Ovary (tissue), 10 donors: ENCODE measurements at places on chromosomes 6 and 20.

GRCh38 chr6:157158897-157159296 lies 164.4 kb downstream of the TMEM242 start:
- H3K27ac ChIP-seq: no peak overlapping the region
- no peak overlapping the region for H3K4me3 ChIP-seq
- H3K27me3 ChIP-seq: no peaks in the 10 kb centered on the region
- H3K4me1 ChIP-seq: no peaks in the 10 kb centered on the region
- H3K36me3 ChIP-seq: no peaks in the 10 kb centered on the region
- DNase-seq: no peak

- no peaks in the 10 kb centered on the region for H3K27me3 ChIP-seq
- H3K36me3 ChIP-seq: no peaks in the 10 kb centered on the region
- no peak overlapping the region for H3K4me3 ChIP-seq
- H3K4me1 ChIP-seq: no peaks in the 10 kb centered on the region
Measured at GRCh38 chr20:1003920-1004697, 2.0 kb upstream of the RSPO4 start.

- no peaks in the 10 kb centered on the region for H3K36me3 ChIP-seq
- H3K4me1 ChIP-seq: no peaks in the 10 kb centered on the region
- H3K27ac ChIP-seq: no peak overlapping the region
- no peak overlapping the region for H3K4me3 ChIP-seq
- H3K27me3 ChIP-seq: no peaks in the 10 kb centered on the region
Measured at GRCh38 chr6:106894978-106895702, 79.4 kb downstream of the CD24 start.

DNA sequence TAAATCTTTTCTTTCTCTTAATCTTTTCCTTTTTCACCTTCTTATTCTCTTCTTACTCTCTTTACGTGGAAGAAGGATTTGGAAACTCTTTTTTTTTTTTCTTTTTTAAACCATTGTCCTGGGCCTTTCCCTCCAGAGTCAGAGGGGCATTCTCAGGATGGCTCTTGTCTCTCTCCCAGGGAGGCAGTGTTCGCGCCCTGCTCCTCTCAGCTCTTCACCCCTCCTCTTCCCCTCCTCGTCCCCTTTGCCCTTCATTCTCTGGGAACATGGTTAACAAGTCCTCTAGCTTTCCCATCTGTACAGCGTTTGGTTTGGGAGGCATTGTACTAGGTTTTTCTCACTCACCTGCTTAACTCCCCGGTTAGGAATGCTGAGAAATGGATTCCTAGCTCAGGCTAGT lies 52.0 kb upstream of the TFB1M start:
- H3K27me3 ChIP-seq: no peaks in the 10 kb centered on the region
- no peaks in the 10 kb centered on the region for H3K36me3 ChIP-seq
- no peak for DNase-seq
- no peaks in the 10 kb centered on the region for H3K4me1 ChIP-seq
- no peak overlapping the region for H3K27ac ChIP-seq
- H3K4me3 ChIP-seq: no peak overlapping the region

GRCh38 chr20:61964675-61965605 lies 100.7 kb downstream of the TAF4 start:
- no peak overlapping the region for H3K27ac ChIP-seq
- no peak for DNase-seq
- peaks cover 12% of the 10 kb centered on the region for H3K4me1 ChIP-seq

DNA sequence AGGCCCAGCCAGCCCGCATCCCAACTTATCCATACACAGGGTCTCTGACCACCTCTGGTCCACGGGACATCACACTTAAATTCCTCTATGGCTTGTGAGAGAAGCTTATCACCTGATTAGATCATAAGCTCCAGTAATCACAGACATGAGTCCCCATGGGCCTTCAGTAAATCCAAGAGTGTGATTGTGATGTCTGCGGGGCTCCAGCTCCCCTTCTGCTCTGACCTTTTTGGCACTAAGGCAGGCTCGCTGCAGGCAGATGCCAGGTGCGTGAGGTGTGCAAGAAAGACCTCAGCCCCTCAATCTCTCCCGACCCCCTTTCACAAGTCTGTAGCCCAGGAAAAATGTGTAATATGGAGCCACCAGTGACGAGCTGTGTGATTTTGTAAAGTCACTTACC lies 127.6 kb upstream of the DUSP22 start:
- no peak overlapping the region for H3K4me3 ChIP-seq
- no peak overlapping the region for H3K27ac ChIP-seq
- no peaks in the 10 kb centered on the region for H3K27me3 ChIP-seq
- no peaks in the 10 kb centered on the region for H3K4me1 ChIP-seq
- no peaks in the 10 kb centered on the region for H3K36me3 ChIP-seq

GRCh38 chr20:21583486-21584168 lies 69.8 kb upstream of the NKX2-2 start:
- H3K27ac ChIP-seq: no peak overlapping the region
- H3K4me1 ChIP-seq: no peaks in the 10 kb centered on the region
- H3K4me3 ChIP-seq: no peak overlapping the region
- no peaks in the 10 kb centered on the region for H3K27me3 ChIP-seq
- no peak for DNase-seq

- no peak overlapping the region for H3K27ac ChIP-seq
- no peak for DNase-seq
- H3K4me3 ChIP-seq: no peak overlapping the region
- H3K27me3 ChIP-seq: no peaks in the 10 kb centered on the region
- H3K4me1 ChIP-seq: no peaks in the 10 kb centered on the region
- no peaks in the 10 kb centered on the region for H3K36me3 ChIP-seq
Measured at GRCh38 chr6:28771401-28772267, 152.2 kb downstream of the TRIM27 start.

DNA sequence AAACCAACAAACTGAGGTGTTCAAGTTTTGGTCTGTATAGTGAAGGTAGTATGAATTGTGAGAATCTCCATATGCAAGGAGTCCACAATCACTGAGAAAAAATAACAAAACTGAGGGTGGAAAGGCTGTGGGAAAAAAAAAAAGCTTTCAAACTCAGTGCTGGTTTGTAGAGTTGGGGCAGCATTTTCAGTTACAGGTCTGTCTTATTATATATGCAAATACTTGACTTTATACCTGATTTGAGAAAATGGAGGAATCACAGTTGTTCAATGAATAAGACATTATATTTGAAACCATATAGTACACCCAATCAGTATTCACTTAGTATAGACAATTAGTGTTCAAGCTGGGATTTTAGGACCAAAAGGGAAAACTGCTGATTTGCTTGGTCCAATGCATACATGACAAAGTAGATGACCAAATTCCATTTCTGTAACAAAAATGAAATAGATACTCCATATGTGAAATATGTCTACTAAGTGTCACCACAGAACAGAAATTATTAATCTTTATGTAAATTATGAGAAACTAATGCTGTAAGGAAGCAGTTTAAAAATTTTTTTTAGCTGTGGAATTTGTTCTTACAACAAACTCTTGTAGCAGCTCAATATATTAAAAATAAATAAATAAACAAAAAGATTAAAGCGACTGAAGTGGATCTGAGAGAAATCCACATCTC lies 187.7 kb downstream of the ASCC3 start:
- H3K27me3 ChIP-seq: no peaks in the 10 kb centered on the region
- H3K27ac ChIP-seq: no peak overlapping the region
- H3K4me3 ChIP-seq: no peak overlapping the region
- no peaks in the 10 kb centered on the region for H3K36me3 ChIP-seq

DNA sequence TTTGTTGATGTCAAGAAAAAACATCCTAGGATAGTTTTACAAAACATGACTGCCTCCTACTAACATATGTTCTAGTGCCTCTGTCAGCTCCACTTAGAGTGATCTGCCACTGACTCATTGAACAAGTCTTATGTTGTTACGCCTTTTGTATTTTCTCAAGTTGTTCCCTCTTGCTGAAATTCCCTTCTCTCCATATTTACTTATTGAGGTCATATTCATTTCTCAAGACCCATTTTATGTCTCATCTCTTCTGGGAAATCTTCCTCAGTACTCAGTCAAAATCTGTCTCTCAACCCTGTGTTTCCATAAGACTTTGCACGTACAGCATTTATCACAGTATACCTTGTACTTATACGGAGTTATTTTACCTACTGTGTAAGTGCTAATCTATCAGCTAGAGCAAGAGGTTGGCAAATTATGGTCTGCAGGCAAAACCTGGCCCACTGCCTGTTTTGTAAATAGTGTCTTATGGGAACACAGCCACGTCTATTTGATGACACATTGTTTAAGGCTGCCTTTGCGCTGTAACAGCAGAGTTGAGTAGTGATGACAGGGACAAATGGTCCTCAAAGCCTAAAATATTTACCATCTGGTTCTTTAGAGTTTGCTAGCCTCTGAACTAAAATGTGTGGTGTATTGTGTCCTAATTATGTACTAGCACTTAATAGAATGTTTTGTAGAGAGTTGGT lies 83.4 kb downstream of the ADGRB3 start:
- no peaks in the 10 kb centered on the region for H3K4me1 ChIP-seq
- H3K4me3 ChIP-seq: no peak overlapping the region
- DNase-seq: no peak
- no peaks in the 10 kb centered on the region for H3K27me3 ChIP-seq

DNA sequence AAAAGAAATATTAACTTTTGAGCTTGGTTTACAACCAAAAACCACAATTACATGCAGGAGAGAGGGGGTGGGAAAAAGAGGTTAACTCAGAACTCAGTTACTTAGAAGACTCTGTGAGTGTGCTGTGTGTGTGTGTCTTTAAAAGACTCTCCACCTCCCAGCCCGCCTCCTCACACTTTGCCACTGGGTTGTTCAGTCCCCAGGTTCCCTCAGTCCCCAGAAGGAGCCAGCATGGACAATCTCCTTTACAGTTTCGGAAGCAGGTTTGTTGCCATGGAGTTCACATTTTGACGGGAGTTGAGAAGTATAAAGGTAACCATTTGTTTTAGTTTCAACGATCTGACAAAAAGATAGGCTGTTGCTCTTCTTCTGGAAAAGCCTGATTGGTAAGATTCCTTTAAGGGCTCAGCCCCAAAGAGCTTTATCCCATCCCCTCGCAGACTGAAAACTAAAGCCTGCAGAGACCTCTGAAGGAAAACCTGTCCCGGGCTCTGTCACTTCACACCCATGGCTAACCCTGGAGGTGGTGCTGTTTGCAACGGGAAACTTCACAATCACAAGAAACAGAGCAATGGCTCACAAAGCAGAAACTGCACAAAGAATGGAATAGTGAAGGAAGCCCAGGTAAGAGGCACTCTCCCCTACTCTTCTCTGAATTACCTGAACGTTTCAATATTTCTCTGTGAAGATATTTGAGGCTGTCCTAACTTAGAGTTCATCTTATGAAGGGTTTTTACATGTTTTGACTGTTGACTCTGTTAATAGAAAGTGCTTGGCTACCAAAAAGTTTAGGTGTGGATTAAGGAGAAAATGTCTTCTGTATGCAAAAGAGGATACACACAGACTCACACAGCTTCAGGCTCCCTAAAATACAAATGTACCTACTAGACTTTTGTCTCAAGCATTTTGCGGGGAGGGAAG lies at the start of gene SPTLC3:
SPTLC3 (plus strand) TSS at position 212 of the 921 bp plus-strand sequence; CDS start at position 508, 296 bp downstream.
- DNase-seq: peak; percentile 37
- H3K36me3 ChIP-seq: no peaks in the 10 kb centered on the region
- no peaks in the 10 kb centered on the region for H3K27me3 ChIP-seq
- H3K27ac ChIP-seq: peak within 1 kb of the TSS; percentile 7
- peak within 1 kb of the TSS; percentile 41 for H3K4me3 ChIP-seq

DNA sequence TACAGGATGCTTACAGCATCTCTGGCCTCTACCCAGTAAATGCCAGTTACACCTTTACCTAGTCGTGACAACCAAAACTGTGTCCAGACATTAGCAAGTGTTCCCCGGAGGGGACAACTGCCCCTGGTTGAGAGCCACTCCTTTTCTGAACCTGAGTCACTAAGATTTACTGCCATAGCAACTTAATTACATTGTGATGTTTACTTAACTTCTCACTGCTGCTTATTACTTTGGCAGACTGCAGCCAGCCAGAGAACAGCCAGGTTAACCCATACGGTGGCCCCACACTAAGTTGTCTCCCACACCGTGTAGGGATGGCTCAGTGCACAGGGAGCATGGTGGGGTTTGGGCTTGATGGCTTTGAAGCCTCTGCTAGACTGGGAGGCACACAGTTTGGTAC lies 204.7 kb upstream of the SULF2 start:
- no peaks in the 10 kb centered on the region for H3K4me1 ChIP-seq
- H3K36me3 ChIP-seq: no peaks in the 10 kb centered on the region
- no peak for DNase-seq
- no peak overlapping the region for H3K4me3 ChIP-seq
- no peak overlapping the region for H3K27ac ChIP-seq

- no peak for DNase-seq
- H3K27me3 ChIP-seq: no peaks in the 10 kb centered on the region
- no peak overlapping the region for H3K27ac ChIP-seq
- H3K4me3 ChIP-seq: no peak overlapping the region
Measured at GRCh38 chr20:42130810-42131596, 512.8 kb upstream of the CHD6 start.

DNA sequence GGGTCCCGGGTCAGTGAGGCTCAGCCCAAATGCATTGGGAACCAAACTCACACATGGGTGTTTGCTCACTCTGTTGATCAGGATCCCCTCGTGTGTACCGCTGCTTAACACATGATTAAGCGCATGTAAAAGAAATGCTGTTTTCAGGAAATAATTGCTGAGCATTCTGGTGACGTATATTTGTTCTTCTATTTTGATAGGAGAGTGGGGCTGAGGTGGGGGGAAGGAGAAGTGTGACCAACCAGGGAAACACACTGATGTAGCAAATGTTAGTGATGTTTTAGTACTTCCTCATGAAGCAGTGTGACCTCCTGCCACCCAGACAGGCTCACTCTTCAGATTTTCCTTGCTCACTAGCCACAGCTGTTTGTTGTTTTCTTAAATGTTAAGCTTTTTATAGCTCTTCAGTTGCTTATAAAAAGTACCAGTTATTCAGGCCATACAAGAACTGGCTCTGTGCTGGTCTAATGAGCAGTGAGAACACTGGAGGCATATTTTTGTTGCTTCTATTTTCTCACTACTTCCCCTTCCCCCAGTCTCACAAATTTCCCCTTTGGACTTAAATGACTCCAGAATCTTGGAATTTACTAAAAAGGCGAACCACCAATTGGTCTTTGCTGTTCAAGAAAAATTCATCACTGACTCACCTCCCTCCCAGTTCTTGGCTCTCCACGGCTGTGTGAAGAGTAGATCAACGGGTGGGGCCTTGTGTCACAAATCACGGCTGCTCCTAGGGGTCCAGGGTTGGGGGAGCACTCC lies 79.2 kb upstream of the BACH2 start:
- H3K4me1 ChIP-seq: peaks cover 4% of the 10 kb centered on the region
- no peak overlapping the region for H3K4me3 ChIP-seq
- H3K36me3 ChIP-seq: no peaks in the 10 kb centered on the region
- H3K27me3 ChIP-seq: no peaks in the 10 kb centered on the region
- DNase-seq: no peak
- no peak overlapping the region for H3K27ac ChIP-seq

- H3K4me3 ChIP-seq: no peak overlapping the region
- no peaks in the 10 kb centered on the region for H3K36me3 ChIP-seq
- DNase-seq: no peak
- H3K4me1 ChIP-seq: no peaks in the 10 kb centered on the region
Measured at GRCh38 chr6:129498950-129499842, 210.8 kb downstream of the ARHGAP18 start.

GRCh38 chr6:132969196-132969595 lies 154.8 kb downstream of the RPS12 start:
- H3K27me3 ChIP-seq: no peaks in the 10 kb centered on the region
- H3K4me1 ChIP-seq: peaks cover 2% of the 10 kb centered on the region
- no peak for DNase-seq
- no peak overlapping the region for H3K27ac ChIP-seq
- no peaks in the 10 kb centered on the region for H3K36me3 ChIP-seq
- no peak overlapping the region for H3K4me3 ChIP-seq
